ENCODE measurements at places on chromosomes 4 and X.
A peak's percentile ranks its signal among the peaks of the same experiment; 100 is the strongest.

GRCh38 chr4:83440148-83440814 is 15.3 kb downstream of the HELQ start:
- no peak for DNase-seq

DNA sequence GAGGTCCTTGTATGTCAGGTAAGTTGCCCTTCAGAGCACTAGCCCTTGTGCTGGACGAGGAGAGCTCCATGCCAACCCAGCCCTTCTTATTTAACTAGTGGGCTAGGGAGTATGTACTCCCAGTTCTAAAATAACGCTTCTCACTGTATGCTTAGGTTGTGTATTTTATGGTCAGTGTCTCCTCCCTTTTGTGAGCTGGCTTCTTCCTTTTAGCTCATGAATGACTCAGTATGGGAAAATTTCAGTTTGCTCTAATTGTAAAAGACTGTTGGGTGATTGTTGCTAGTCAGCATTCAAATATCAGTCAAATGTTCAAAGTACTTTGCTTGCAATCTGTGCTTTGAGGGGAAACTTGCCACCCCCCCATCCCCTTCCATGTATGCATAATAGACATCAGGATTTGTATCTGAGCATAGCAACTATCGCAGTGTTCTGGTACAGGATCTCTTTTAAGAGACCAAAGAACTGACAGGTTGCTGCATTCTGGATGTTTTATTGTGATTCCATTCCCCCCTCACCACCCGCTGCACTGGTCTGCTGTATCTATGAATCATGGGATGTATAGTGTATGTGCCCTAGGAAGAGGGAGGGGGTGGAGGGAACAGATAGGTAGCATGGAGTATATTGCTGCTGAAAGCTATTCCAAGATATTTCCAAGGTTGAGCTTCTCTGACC is 34.7 kb downstream of the DLG3 start:
- DNase-seq: peak; percentile 31

DNA sequence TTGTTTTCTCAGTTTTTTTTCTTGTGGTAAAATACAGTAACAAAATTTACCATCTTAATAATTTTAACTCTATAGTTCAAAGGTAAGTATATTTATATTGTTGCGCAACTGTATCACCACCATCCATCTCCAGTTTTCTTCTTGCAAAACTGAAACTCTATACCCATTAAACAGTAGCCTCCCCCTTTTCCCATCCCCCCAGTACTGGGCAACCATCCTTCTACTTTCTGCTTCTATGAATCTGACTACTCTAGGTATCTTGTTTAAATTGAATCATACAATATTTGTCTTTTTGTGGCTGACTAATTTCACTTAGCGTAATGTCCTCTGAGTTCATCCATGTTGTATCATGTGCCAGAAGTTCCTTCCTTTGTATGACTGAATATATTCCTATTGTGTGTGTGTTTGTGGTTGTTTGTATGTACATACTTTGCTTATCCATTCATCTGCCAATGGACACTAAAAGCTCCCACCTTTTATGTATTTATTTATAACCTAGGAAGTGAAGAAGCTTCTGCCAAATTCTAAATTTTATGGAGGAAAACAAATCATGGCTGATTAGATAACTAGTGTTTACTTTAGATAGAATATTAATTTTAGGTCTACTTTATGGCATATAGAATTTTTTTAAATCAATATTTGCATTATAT is 10.0 kb downstream of the ABHD18 start:
- DNase-seq: no peak

DNA sequence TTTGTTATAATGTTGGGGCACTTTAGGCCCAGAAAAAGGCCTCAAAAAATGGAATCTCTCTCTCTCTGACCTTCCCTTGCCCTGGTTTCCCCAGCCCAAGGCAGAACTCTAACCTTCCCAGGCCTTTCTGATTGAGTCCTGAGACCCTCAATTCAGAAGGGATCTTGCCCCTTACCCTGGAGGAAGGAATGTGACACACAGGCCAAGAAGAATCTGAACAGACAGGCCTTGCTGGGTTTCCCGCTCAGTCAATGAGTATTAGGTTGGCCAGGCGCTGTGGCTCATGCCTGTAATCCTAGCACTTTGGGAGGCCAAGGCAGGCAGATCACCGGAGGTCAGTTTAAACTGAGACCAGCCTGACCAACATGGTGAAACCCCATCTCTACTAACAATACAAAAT is 27.6 kb downstream of the ELOVL6 start:
- DNase-seq: no peak

- no peak for DNase-seq
Measured at GRCh38 chrX:51053741-51054140, 143.2 kb downstream of the BMP15 start.

DNA sequence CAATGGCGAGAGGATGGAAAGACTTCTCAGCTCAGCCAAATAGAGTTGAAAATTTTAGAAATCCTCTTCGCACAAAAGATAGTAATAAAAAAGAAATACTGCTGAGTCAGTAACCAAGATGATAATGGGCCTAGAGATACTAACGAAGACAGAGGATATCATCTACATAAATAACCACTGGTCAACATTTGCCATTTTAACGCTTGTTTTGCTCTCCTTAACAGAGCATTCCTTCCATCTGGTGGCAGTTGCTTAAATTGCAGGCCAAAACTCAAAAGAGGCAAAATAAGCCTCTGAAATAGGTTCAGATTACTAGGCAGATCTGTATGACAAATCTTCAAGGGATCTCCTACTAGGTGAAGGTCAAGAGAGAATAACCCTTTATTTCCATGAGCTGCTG is 51.7 kb upstream of the MCF2 start:
- DNase-seq: no peak

- no peak for DNase-seq
Measured at GRCh38 chrX:8815460-8816065, 14.4 kb upstream of the FAM9A start.

GRCh38 chr4:126268106-126268505 is 953.4 kb downstream of the FAT4 start:
- no peak for DNase-seq

DNA sequence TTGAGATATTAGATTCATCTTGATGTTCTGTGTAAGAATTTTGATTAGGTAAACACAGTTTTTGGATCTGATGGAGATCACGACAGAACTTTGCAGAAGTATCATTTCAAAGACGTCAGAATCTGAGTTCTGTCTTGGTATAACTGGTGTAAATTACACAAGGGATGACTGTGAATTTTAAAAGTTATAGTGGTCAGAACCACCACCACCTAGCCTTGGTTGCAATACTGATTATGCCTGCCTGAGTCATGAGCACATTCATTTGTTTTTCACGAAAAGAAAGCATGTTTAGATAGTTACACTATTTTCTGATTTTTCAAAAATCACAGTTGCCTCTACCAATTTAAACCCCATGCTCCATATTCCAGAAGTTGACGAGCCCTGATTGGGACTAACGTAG is 54.8 kb downstream of the ZFX start:
- DNase-seq: no peak

DNA sequence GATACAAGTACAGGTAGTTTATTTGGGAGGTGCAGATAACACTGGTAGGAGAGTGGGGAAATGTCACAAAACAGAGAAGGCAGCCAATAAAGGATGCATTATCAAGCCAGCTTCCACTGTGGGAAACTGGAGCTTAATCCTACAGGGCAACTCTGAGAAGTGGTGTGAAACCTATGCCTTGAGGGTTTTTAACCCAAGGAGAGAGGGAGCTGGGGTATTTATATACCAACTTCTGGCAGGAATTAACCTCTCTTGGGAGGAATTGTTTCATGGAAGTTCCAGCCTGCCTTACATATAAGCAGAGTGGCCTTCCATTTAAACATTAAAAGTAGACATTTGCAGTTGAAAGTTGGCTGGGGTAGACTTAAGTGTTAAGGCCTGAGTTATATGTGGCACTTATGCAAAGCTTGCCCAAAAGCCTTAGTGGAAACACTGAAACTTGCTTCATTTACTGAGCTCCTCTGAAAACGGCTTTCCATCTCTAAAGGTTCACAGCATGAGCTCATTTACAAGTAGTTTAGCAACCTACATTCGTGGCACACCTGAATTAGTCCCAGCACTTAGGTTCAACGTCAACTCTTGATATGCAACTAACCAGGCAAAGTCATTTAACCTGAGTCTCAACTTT is 19.2 kb downstream of the MAGEB17 start:
- DNase-seq: no peak

- no peak for DNase-seq
Measured at GRCh38 chr4:63618883-63619718, 790.1 kb downstream of the TECRL start.

- DNase-seq: no peak
Measured at GRCh38 chr4:29405116-29405515, 1315.1 kb upstream of the PCDH7 start.

DNA sequence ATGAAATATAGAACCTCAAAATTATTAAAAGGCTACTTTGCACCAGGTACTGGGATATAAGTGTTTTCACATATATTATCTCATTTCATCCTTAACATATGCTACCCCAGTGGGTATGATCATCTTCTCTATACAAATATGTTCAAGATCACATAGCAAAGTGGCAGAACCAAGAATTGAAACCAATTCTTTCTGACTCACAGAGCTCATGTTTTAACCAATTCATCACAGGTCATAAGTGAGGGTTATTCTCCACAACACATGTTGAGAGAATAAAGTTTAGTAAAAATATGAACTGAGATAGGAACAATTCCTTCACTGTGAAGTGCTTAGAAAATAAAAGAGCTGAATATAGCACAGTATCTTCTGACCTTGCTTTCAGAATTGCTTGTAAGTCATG is 442.9 kb upstream of the RASGEF1B start:
- no peak for DNase-seq

- DNase-seq: no peak
Measured at GRCh38 chr4:24666316-24666715, 82.0 kb upstream of the DHX15 start.

- DNase-seq: no peak
Measured at GRCh38 chrX:131789664-131790063, 233.4 kb upstream of the STK26 start.

- no peak for DNase-seq
Measured at GRCh38 chrX:42386681-42387080, 391.3 kb downstream of the PPP1R2C start.

DNA sequence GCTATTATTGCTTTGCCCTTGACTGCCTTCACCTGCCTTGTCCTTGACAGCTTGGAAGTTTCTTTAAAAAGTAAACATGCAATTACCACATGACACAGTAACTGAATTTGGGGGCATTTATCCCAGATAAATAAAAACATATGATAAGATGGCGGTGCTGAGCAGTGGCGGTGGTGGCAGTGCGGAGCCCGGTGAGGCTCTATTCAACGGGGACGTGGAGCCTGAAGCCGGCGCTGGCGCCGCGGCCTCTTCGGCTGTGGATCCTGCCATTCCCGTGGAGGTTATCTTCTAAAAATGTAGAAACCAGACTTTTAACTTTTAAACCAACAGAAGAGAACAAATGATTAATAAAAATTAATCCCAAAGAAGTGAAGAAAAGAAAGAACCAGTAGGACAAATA is 59.7 kb upstream of the ZDHHC15 start:
- DNase-seq: no peak

- DNase-seq: no peak
Measured at GRCh38 chr4:161376275-161376674, 787.5 kb downstream of the FSTL5 start.

DNA sequence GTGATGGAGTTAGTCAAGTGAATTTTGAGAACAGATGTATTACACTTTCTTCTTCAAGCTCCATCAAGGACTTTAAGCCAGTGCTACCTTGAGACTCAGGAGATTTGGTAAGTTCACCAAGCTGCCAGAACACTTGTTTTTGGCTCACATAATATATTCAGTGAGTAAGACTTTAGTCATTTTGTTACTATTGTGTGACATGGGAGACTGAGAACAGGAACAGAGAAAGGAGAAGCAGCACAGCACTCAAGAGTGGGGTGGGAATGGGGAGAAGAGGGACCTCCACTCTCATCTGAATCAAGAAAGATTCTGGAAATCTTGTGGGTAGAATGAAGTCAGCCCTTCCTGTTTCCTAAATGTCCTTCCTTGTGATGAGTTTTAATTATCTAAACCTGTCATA is 87.3 kb upstream of the TET2 start:
- no peak for DNase-seq

GRCh38 chr4:149173241-149174013 is 642.2 kb downstream of the IQCM start:
- no peak for DNase-seq

Measured in BJ (cell line).